ENCODE measurements at places on chromosomes 13 and 19. TPM values are rescaled to one million over a fixed set of nuclear protein-coding genes. Genes with fewer than 3 reads are reported as not detected.

- DNase-seq, result peak; percentile 78
These were observed 14.9 kb downstream of the ZIC5 start for GRCh38 chr13:99956473-99957349.

GRCh38 chr19:6354098-6354674 is 7.1 kb upstream of the CLPP start:
- DNase-seq, result peak; percentile 78

- peak; percentile 58 for DNase-seq
These were observed 218.1 kb downstream of the TBC1D4 start for GRCh38 chr13:75263741-75264407.

GRCh38 chr13:57823704-57824103 is 192.2 kb downstream of the PCDH17 start:
- DNase-seq, result no peak

DNA sequence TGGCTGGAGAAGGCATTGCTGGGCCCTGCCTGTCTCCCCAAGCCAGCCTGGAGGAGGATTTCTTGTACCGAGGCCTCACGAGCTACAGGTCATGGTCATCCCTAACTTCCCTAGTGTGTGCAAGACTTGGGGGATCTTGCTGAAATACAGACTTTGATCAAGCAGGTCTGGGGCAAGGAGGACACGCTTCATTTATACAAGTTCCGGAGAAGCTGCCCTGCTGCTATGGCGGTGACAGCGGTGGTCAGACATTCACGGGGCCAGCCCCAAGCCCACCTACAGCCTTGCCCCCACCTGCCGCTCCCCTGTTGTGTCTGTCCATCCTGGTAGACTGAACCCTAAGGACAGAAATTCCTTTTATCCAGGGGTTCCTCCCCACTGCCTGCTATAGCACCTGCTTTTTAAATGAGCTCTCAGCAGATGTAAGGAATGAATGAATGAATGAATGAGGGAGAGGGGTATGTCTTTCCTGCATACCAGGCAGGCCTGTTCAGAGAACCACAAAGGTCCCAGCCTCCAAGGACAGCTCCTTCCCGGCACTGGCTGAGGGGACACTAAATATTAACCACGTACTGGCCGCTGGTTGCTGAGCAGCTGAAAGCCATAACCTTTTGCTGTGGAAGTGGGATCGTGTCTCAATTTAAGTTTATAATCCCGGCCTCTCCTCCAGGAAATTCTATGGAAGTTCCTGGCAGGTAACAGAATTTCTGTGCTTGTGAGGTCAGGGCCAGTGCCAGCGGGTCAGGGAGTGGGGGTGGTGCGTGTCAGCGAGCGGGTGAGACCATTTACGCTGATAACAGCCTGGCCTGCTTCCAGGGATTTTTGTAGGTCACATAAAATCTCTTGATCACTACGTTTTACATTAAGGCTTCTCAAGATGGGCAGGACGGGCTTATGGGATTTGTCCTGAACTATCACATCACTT is 27.1 kb downstream of the TSSK6 start:
- peak; percentile 81 for DNase-seq

DNA sequence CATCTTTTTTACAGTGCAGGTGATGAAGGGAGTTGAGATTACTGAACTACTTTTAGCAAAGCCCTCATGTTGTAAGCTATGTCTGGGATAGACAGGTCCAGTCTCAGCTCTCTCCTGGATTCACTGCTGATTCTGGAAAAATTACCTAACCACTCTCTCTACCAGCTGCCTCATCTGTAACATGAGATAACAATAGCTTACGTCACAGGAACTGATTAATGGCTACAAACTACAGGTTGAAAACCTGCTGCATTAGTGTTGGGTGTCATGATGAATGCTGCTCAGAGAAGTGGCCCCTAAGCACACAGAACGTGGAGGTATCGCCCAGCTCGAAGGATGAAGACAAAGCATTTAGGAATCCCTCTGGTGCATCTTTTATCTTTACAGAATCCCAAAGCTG is 277.8 kb downstream of the ABCC4 start:
- DNase-seq, result no peak

UGGT2 gene
- 78.2 TPM for total RNA-seq

- peak; percentile 79 for DNase-seq
These were observed 87.8 kb downstream of the IPO5 start for GRCh38 chr13:98041081-98041820.

Measured in osteoblast (primary cell).